ENCODE measurements at places on chromosomes 11 and 22. TPM values are rescaled to one million over a fixed set of nuclear protein-coding genes. Genes with fewer than 3 reads are reported as not detected.
A peak's percentile ranks its signal among the peaks of the same experiment; 100 is the strongest.

DNA sequence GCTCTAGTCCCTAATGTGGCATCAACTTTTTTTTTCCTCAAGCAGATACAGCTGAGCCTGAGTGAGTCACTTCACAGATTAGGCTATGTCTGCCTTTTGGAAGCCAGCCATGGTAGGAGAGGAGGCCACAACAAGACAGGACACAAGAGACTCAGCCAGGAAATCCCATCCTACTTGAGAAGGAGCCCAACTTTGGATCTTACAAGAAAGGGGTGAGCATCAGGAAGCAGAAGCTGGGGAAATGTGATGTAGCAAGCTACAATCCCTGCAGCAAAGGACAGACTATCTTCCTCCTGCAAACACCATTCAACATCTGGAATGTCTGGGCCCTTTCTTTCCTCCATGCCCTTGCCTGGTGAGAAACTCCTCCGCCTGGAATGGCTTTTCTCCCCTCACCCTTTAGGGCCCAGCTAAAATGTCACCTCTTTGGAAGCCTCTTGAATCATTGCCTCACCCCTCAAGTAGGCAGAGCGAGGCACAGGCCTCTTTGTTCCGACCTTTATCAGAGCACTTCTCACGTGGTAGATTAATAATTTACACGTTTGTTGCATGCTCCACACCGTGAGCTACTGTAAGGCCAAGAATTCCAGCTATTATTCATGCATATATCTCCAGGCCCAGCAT lies 156.4 kb upstream of the PITPNB start:
- DNase-seq, result no peak

GRCh38 chr11:94048032-94048709 lies 27.0 kb downstream of the HEPHL1 start:
- DNase-seq, result no peak

Gene IGSF22
- 0.17 TPM for total RNA-seq

Gene FAM227A
- total RNA-seq, result 0.20 TPM

GRCh38 chr11:118168751-118169150 lies 7.7 kb downstream of the SCN2B start:
- no peak for DNase-seq

DNA sequence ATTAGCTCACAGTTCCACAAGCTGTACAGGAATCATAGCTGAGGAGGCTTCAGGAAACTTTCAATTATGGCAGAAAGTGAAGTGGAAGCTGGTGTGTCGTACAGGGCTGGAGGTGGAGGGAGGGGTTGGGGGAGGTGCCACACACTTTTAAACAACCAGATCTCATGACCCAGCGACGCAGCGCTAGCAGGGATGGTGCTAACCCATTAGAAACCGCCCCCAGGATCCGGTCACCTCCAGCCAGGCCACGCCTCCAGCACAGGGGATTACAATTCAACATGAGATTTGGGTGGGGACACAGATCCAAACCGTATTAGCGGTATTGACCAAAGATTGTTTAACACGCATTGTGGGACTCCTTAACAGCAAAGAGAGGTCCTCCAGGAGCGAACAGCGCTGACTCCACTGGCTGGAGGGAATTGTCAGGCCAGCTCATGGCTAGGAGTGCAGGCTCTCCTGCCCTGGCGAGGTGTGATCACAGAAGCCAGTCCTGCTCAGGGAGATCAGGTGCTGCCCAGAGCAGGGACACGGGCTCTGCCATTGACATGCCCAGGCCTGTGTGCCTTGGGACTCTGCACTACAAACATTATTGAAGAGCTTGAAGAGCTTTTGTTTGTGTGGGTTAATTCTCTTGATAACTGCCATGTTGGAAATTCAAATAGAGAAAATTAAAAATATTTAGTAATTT lies 215.3 kb downstream of the TBC1D22A start:
- DNase-seq, result no peak

- peak; percentile 61 for DNase-seq
Observed at GRCh38 chr11:102451681-102452460, 694 bp downstream of the TMEM123 start.

Gene NLRP14
- total RNA-seq, result 0.11 TPM

- DNase-seq, result peak; percentile 59
Observed at GRCh38 chr11:65204646-65205601, 23.2 kb downstream of the CAPN1 start.

Gene KRTAP5-10
- total RNA-seq, result 0.27 TPM

GRCh38 chr11:18490736-18491485 lies 35.3 kb downstream of the LDHAL6A start:
- no peak for DNase-seq

Data from activated B cell treated with CpG ODN at 0.5 μM for 24 hours (primary cell).